T-helper 22 cell (primary cell): ENCODE measurements at places on chromosomes 5 and 9.

DNA sequence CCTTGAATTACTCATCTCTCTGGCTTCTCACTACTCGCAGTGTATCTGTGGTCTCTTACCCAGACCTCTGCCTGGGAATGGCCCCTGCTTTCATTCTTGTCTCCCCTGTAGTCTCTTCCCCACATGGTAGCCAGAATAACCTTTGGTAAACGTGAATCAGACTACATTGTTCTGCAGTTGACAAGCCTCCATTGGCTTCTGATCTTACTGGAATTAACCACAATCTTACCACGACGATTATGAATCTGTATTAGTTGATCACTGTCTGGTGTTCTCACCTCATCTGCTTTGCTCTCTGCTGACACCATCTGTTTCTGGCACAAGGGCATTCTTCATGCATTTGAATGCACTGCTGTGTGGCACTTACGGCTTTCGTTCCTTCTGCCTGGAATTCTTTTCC is 781.2 kb downstream of the MTRR start:
- DNase-seq, result no peak

GRCh38 chr5:137268646-137269045 is 230.5 kb downstream of the SPOCK1 start:
- no peak for DNase-seq

DNA sequence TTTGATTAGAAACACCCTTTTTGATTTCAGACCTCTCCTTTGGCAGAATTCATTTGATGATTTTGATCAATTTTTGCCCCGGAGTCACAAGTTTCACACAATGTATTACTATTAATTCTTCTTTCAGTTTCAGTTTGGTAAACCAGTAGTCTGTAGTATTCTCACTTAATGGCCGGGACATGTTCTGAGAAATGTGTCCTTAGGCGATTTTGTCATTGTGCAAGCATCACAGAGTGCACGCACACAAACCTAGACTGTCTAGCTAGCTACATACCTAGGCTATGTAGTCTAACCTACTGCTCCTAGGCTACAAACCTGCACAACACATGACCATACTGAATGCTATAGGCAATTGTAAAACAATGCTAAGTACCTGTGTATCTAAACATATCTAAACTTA is 662.5 kb downstream of the IRX1 start:
- no peak for DNase-seq

DNA sequence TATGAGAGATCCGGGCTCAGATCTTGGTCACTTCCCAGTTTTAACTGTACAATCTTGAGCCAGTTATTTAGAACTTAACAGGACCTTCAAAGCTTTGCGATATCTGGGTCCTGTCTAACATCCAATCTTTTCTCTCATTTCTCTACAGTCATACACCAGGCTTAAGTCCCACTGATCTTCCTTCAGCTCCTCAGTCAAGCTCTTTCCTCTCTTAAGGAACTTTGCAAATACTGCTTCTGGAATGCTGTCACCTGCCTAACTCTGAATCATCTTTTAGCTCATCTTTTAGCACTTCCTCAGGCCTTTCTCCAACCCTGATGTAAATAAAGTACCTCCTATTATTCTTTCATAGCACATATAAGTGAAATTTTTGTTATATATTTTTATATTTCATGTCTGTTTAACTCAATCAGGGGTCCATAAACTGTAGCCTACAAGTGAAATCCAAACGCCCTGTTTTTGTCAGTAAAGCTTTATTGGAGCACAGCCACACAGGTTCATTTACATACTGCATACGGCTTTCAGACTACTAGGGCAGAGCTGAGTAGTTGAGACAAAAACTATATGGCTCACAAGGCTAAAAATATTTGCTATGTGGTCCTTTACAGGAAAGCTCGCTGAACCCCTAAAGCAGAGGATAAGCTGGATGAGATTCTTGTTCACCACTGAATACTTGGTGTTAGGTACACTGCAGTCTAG is 63.5 kb downstream of the MEF2C start:
- no peak for DNase-seq

DNA sequence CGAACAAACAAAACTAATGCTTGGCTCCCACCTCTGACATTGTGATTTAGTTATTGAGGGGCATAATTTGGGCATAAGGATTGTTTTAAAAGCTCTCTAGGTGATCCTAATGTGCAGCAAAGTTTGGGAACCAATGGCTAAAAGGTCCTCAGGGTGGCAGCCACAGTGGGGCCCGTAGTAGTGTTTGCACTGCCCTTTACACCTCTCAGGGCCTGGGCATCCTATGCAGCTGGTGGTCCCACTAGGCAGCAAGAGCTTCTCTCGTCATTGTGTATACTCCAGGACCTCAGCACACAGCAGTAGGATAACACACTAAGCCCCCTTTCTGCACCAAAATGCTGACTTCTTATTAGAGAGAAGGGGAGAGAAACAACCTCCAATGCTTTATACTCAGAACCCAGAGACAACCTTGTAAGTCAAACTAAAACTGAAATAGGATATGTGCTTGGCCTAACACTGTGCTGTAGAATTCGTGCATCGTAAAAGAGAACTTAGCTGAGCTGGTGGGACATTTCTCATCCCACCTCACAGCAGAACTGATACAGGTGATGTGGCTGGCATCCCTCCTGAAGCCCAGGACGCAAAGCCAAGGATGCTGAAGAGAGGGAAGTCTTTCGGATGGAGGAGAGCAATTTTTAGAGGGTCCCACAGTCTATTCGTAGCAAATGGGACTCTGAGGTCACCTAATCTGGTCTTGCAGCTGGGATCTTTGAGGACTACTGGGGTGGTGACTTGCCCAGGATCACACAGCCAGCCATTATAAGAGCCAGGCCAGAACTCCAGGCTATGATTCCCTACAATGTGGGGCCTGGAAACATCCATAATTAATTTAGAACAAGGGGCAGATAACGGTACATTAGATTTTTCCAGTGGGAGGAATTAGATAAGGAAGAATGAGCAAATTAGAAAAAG is 1.2 kb downstream of the GLRX start:
- DNase-seq, result no peak

DNA sequence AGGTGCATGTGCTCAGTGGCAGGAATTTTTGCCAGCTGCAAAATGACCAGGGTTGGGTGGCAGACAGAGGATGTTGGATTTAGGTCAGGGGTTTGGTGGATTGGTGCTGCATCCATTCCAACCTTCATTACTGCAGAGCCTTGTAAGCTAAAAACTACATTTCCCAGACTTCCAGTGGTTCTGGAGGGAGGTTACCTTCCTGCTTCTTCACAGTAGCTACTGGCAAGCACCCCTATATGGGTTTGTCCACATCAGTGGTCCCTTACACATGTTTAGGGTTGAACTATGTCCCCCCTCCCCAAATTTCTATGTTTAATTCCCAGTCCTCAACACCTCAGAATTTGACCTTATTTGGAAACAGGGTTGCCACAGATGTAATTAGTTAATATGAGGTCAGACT is 20.7 kb upstream of the IL17B start:
- DNase-seq, result no peak
